Activated CD8-positive, alpha-beta memory T cell treated with anti-CD3 and anti-CD28 coated beads for 36 hours (primary cell): ENCODE measurements at places on chromosomes 1 and 21. TPM values are rescaled to one million over a fixed set of nuclear protein-coding genes. Genes with fewer than 3 reads are reported as not detected.

The ERICH3 gene
- not detected for total RNA-seq

The XKR8 gene
- 7.5 TPM for total RNA-seq

The TENT5C gene
- total RNA-seq, result 4.0 TPM

The SLC45A1 gene
- 0.48 TPM for total RNA-seq

The VSIG8 gene
- total RNA-seq, result not detected

The OLFML2B gene
- not detected for total RNA-seq
